ENCODE measurements at places on chromosomes 7 and 10. TPM values are rescaled to one million over a fixed set of nuclear protein-coding genes. Genes with fewer than 3 reads are reported as not detected.
A peak's percentile ranks its signal among the peaks of the same experiment; 100 is the strongest.

MMRN2 gene
- 35.8 TPM for total RNA-seq

SHH gene
- total RNA-seq, result not detected

MSMB gene
- total RNA-seq, result not detected

SNCG gene
- total RNA-seq, result 24.7 TPM

SLC16A12 gene
- total RNA-seq, result 1.1 TPM

HSPB1 gene
- 3,139 TPM for total RNA-seq

CLCN1 gene
- not detected for total RNA-seq

SEMA4G gene
- 1.5 TPM for total RNA-seq

CLDN4 gene
- not detected for total RNA-seq

ITGB1 gene
- total RNA-seq, result 583 TPM

DNA sequence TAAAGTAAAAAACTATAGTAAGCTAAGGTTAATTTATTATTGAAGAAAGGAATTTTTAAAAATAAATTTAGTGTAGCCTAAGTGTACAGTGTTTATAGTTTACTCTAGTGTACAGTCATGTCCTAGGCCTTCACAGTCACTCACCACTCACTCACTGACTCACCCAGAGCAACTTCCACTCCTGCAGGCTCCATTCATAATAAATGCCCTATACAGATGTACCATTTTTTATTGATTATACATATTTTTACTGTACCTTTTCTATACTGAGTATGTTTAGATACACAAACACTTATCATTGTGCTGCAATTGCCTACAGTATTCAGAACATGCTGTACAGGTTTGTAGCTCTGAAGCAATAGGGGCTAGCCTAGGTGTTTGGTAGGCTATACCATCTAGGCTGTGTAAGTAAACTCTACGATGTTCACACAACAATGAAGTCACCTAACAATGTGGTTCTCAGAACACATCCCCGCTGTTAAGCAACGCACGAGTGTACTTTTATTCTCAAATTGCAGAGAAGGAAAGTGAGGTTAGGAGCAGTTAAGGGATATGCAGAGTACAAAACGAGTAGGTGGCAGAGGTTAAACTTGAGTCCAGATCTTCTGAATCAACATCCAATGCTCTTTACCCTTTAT is 38.9 kb upstream of the PLCE1 start:
- no peak for DNase-seq

GRCh38 chr7:116227678-116228239 is 17.4 kb downstream of the TES start:
- DNase-seq, result no peak

DNA sequence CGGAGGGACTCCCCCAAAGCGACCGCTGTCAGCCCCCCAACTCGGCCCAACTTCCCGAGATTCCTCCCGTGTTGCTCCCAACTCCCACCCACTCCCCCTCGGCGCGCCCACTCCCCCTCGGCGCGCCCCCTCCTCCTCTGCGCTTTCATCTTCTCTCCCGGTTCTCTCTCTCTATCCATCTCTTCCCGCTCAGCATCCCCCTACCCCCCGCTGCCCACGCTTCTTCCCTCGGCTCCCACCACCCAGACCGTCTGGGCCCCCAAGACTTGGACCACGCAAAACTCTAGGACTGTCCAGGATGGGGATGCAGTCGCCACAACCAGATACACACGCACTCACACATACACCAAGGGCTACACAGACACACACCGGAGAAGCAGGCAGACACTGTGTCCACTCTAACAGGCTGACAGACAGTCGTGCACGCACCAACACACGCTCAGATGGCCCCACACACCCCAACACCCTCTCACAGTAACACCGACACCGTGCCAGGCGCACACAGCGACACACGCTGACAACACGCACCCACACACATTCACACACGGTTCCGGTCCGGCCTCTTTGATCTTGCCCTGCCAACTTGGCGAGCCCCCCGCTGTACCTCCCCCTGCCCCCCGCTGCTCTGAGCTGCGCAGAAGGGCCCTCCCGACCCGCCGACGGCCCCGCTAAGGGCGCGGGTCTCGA is 1.1 kb downstream of the GRID1 start:
- no peak for DNase-seq

GRCh38 chr10:73959484-73960243 is 38.3 kb upstream of the VCL start:
- DNase-seq, result no peak

GRCh38 chr10:98446661-98447221 is at the start of gene HPS1:
TSS of gene HPS1 (minus strand) at chr10:98446935. CDS start at chr10:98443240, 3,695 bp downstream.
- DNase-seq, result peak; percentile 94

DNA sequence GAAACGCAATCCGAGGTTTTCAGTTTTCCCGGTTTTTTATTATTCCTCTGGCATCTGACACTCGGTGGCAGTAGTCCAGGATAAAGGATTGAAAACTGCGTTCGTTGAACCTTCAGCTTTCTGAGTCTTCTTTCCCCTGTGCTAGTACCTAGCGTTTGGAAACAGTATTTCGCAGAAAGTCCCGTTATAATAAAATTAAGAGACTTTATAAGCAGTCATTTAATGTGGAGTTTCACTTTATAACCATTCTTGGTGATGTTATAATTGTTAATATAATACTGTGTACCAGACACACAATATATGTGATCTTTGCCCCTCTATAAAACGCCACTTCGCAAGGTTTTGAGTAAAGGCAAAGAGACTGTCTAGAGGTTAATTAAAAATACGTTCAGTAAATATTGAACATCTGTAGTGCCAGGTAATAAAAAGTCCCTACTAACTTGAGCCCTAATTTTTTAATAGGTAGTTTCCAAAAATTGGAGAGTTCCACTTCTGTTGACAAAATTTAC is 874 bp downstream of the CISD1 start:
- DNase-seq, result no peak

GRCh38 chr7:50069613-50070012 is 23.4 kb downstream of the ZPBP start:
- DNase-seq, result peak; percentile 60

DNA sequence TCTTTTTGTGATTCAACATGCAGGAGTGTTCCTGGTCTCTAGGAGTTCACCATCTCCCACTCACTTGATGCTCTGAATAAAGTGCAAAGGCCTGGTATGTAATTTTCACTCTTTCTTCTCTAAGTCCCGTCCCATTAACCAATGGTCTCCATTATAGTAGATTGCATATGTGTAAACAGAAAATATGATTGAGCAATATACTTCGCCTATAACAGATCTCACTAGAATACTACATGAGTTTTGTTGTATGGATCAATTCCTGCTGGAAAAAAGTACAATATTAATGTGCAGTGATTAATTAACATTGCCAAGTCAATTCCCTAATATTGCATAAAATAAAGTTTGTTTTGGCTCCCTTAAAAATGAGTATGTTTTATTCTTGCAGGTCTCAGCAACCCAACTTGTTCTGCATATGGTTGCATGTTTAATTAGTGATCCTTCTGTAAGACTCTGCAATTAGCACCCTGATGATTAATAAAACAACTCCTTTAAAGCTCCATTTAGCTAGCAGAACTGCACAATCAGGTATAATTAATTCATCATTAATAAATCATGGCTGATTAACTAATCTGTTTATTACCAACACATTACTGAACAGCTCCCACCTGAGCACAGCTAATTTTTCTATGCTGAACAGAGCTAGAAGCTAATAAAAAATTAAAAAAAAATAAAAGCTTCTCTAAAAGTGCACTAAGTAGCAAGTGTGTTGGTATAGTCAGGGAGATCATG is 37.8 kb upstream of the ATOH7 start:
- no peak for DNase-seq

GRCh38 chr7:144738708-144739314 is 97.0 kb downstream of the TPK1 start:
- DNase-seq, result no peak

- no peak for DNase-seq
Measured at GRCh38 chr10:14235566-14236195, 95.0 kb downstream of the FRMD4A start.

DNA sequence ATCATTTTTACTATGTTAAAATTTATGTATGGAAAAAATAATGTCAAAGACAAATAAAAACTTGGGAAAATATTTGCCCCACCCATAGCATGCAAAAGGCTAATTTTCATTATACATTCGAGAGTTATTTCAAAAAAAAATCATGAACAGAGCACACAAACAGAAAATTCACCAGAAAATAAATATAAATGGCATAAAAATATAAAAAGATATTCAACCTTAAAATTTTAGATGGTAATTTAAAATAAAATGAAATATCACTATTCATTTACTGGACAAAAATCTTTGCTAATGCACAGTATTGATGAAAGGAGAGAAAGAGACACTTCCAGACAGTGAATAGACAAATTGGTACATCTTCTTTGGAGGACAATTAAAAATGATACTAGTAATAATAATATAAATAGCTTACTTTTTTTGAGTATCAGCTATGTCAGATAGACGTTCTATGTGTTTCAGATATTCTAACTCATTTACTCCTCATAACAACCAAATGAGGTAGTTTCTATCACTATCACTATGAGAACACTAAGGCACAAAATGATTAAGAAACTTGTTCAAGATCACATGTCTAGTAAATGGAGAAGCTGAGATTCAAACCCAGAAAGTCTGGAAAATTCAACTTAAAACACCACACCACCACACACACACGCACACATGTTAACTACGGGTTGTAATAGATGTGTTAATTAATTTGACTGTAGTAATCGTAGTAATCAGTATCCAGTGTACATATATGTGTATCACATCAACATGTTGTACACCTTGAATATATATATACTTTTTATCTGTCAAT is 63.0 kb downstream of the CCDC71L start:
- DNase-seq, result no peak

GRCh38 chr10:102311025-102311420 is 65.7 kb downstream of the GBF1 start:
- DNase-seq, result no peak

GRCh38 chr10:4775808-4776207 is 50.2 kb upstream of the AKR1E2 start:
- DNase-seq, result no peak

GRCh38 chr10:104254493-104255310 is at the start of gene GSTO1:
TSS of gene GSTO1 (plus strand) at chr10:104254892. CDS start at chr10:104254929, 37 bp downstream.
- DNase-seq, result peak; percentile 92

DNA sequence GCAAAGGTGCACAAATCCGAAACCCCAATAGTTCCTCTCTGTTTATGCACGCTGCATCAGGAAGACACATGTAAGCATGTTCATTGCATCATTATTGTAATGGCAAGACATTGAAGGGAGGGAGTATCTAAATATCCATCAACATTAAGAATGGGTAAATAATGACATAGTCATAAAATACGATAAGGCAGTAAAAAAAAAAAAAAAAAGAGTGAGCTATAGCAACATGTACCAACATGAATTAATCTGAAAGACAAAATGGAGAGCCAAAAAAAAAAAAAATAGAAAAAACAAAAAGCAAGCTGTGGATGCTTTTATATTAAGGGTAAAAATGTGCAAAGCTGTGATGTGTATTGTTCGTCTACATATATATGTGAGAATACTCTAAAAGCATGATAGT is 70.2 kb upstream of the ABLIM1 start:
- no peak for DNase-seq

GRCh38 chr10:97842656-97843280 is 6.9 kb upstream of the GOLGA7B start:
- no peak for DNase-seq

- no peak for DNase-seq
Measured at GRCh38 chr7:29622335-29623265, 59.0 kb downstream of the PRR15 start.

DNA sequence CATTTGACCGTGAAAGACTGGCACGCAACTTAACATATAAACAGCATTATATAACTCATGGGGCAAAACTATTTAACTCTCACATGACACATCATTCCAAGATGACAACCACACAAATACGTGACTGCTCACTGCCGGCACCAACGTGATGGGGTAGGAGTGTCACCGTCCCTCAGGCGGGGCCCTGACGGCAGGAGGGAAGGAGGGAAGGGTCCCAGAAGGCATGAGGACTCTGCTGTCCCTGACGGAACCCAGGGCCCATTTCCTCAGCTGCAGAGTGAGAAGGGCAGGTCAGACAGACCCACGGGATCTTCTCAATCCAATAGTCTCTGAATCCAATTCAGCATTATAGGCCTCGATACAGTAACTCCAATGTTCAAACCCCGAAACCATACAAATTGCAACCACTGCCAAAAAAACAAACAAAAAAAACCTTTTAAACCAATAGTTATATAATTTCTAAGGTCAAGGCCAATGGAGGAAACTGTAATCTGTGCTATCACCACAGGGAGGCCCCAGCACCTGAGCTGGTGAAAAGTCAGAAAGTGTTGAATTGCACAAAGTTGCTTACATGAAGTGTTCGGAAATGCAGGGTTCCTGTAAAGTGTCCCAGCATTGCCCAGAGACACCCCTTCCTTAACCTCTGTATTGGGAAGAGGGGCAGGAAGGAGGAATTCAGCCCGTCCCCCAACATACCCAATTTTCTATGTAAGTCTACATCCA is 137.4 kb downstream of the TNS3 start:
- no peak for DNase-seq

DNA sequence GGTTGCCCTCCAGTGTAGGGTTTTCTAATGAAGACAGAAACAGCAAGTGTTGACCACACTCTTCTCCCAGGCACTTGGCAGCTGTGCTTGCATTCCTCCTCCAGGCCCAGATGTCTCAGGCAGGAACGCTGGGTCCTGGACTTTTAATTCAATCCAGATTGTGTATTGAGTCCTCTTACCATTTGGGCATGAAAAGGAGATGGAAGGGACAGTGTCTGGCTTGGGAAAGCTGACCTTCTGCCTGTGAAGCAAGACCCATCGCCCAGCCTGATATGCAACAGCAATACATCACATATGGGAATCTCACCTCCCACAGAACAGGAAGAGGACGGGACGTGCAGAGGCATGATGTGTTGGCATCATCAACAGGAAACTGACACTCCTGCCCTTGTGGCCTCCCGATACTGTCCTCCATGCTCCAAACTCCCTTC is 174.4 kb upstream of the LYZL2 start:
- DNase-seq, result no peak

- no peak for DNase-seq
Measured at GRCh38 chr10:28644647-28645046, 32.7 kb upstream of the BAMBI start.

- DNase-seq, result peak; percentile 49
Measured at GRCh38 chr10:43077421-43078171, 727 bp downstream of the RET start.

- no peak for DNase-seq
Measured at GRCh38 chr7:27843584-27844305, 103.8 kb downstream of the TAX1BP1 start.
